CD4-positive, alpha-beta T cell treated with Interleukin-2 at 100 ng/mL for 4 hours (primary cell): ENCODE measurements at places on chromosomes 16 and 17.

DNA sequence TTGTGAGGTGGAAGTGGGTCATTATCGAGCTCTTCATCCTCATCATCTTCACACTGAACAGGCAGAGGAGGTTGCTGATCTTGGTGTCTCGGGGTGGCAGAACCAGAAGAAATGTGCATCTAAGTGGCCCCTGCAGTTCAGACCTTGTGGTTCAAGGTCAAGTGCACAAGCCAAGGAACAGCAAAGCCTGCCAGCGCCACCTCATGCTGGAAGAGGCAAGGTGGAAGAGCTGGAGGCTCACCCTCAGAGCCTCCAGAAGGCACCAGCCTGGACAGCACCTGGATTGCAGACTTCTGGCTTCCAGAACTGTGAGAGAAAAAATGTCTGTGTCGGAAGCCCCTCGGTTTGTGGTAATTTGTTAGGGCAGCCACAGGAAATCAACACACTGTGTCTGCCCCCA, 32.7 kb downstream of the IFT140 start:
- DNase-seq = peak; percentile 5

DNA sequence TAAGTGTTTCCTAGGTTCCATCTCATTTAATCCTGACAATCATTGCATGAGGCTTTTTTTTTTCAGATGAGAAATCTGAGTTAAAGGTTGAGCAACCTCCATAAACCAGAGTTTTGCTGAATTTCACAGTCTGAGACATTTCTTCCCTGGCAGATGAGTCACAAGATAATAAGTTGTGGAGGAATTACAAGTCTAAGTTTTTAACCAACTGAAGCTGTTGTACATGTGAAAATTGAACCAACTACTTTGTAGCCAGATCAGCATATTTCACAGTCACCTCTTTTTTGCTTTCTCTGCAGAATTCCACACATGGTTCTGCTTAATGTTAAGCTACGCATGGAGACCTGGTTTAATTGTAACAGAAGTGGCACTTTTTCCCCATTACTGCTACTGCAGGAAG, 765.6 kb downstream of the CDH11 start:
- no peak for DNase-seq

DNA sequence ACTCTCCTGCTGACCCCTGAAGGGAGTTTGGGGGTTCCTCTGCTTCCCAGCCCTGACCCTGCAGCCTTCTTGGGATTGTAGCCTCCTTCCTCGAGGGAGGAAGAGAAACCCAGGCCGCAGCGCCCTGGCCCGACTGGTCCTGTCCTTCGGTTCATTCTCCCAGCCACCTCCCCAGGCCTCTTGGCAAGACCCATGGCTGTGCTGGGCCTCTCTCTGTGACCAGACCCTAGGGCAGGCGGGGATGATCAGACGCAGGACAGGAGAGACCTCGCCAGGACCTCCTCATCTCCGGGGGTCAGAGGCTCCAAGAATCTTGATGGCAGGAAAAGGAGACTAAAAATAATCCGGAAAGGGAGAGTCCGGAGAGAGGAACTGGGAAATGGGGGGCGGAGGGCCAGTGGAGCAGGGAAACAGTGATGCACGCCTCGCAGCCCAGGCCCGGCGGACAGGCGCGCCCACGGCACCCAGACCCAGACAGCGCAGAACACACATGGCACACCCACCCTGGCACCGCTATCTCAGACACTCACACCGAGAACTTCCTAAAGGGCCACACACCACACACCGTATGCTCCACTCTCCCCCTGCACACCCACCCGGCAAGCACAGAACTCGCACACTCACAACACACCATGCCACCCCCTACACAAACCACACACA, 1.2 kb downstream of the ARHGEF15 start:
- no peak for DNase-seq

- no peak for DNase-seq
Measured at GRCh38 chr16:89046491-89046890, 47.2 kb upstream of the ACSF3 start.

- no peak for DNase-seq
Measured at GRCh38 chr17:15392326-15392741, 50.9 kb upstream of the TEKT3 start.

GRCh38 chr17:2138318-2138717, 83.4 kb downstream of the HIC1 start:
- peak; percentile 33 for DNase-seq

DNA sequence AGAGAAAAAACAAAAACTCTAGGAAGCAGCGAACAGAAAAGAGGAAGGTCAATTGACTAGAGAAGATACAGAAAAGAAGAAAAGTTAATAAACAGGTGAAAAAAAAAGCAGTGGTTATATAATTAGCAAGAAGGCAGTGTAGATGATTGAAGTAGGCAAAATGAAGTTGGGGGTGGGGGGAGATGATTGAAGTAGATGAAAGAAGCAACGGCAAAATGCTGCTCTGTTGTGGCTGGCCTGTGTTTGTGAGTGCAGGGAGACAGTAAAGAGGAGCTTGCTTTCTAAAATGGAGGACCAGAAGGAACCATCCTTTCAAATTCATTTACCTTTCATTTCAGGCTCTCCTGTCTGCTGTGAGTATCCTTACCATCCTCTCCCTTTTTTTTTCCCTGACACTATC, 3.6 kb downstream of the EVI2B start:
- peak; percentile 78 for DNase-seq

- no peak for DNase-seq
Measured at GRCh38 chr17:4057731-4058130, 85.1 kb downstream of the ZZEF1 start.

- DNase-seq = peak; percentile 73
Measured at GRCh38 chr16:31880322-31880979, 6.8 kb downstream of the ZNF267 start.

DNA sequence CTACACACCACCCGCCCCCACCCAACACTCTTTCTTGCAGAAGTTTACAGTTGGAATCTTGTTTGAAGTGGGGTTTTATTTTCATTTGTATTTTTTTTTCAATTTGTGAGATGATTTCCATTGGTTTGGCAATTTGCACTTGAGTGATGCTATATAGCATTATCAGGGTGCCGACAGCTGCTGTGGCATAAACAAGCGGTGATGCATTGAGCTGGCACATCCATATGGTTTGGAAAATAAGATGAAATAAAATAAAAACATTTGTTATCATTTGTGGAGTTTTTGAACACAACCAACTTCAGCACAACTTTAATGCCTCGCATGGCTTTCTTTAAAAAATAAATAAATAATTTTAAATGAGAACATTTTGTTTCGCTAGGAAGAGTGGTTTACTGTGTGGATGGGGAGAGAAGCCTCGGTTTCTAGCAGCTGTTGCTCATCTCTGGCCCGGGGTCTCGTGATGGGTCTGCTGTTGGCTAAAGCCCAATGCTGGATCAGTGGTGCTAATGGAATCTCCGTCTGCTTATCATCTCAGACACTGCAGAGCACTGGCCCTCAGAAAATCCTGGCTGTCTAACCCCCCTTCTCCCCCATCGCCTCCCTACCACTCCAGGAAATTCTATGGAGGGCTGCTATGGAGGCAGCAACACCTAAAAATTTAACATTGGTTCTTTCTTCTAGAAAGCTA, 192.3 kb upstream of the MAF start:
- no peak for DNase-seq

DNA sequence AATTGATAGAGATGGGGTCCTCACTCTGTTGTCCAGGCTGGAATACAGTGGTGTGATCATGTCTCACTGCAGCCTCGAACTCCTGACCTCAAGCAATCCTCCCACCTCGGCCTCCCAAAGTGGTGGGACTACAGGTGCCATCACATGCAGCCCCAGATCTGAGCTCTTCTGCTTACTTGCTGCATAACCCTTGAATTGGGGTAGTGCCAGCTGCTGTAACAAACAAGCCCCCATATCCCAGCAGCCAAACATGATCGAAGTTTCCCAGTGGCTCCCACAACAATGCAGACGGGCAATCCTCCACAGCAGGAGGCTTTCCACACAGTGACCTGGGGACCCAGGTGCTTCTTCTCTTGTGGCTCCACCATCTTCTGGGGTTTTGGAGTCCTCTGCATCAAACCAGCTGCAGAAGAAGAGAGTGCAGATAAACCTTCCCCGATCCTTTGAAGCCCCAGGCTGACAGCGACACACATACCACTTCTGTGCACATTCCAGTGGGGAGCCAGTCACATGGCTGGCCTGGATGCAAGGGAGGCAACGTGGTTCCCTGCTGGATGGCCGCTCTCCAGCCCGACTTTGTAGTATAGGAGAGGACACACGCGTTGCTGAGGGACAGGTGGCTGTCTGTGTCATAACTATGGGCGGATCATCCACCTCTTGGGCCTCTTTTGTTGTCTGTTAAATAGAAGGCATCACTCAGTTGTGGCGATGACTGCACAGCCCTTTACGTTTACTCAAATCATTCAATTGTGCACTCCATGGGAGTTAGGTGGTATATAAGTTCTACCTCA, 16.7 kb downstream of the SBK1 start:
- DNase-seq = no peak

GRCh38 chr17:70308618-70309017, 139.3 kb downstream of the KCNJ2 start:
- DNase-seq = no peak

GRCh38 chr17:6651354-6651918, at the start of the genes C17orf100 and MED31:
Gene C17orf100, plus strand, starts transcription at chr17:6651762. Its CDS starts 152 bp downstream, at chr17:6651914.
Gene MED31, minus strand, starts transcription at chr17:6651605. Its CDS starts 77 bp downstream, at chr17:6651528.
- peak; percentile 95 for DNase-seq

DNA sequence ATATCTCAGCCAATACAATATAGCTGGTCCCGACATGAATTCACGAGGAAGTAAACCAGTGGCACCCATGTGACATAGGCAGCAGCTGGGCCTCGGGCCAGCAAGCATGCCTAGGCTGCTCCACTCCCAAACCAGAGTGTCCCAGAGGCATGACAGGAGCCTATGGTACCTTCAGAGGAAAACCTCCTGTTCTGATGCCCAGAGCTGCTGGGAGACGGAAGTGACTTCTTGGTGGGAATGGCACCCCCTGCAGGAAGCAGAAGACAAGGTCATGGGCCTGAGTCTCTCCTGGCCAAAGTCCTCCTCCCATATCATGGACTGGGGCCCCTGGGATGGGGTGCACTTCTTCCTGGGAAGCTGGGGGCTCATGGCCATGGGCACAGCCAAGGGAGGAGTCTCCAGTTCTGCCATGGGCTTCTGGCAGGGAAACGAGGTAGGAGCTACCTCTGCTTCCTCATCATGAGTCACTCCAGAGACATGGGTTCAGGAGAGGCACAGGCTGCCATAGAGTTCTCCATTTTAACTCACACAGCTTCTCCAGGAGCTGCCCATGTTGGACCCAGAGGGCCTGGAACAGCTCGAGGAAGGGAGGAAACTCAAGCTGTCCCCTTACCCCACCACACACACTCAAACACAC, 13.4 kb downstream of the FBF1 start:
- DNase-seq = no peak

GRCh38 chr16:1991948-1992703, 2.4 kb downstream of the SYNGR3 start:
- peak; percentile 97 for DNase-seq

DNA sequence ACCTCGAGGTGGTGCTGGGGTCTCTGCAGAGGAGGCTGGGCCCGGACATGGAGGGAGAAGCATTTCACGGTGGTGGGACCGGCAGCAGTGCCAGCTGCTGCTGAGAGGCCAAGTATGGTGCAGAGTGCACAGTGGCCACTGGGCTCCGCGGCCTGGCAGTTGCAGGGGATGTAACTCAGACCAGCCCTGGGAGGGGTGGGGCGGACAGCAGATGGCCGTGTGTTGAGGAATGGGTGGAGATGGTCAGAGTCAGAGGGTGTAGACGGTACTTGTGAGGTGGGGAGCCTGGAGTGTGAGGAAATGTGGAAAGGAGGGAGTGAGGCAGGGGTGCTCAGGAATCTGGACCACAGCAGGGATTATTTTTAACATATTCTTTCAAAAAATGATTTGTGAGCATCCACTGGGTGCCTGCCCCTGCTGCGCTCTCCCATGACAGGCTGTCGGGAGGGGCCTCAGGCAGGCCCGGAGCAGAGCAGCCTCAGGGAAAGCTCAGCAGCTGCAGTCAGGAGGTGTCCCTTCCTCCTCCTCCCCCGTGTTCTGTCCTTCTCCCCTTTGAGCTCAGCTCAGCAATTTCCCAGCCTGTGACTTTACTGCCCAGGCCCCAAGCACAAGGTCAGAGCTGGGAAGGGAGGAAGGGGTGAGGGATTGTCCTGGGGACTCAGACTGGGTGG, 113.1 kb downstream of the RAP1GAP2 start:
- no peak for DNase-seq

- DNase-seq = no peak
Measured at GRCh38 chr16:86681031-86681756, 102.8 kb downstream of the FOXL1 start.

GRCh38 chr17:33438139-33438538, 145.0 kb upstream of the ASIC2 start:
- DNase-seq = no peak

DNA sequence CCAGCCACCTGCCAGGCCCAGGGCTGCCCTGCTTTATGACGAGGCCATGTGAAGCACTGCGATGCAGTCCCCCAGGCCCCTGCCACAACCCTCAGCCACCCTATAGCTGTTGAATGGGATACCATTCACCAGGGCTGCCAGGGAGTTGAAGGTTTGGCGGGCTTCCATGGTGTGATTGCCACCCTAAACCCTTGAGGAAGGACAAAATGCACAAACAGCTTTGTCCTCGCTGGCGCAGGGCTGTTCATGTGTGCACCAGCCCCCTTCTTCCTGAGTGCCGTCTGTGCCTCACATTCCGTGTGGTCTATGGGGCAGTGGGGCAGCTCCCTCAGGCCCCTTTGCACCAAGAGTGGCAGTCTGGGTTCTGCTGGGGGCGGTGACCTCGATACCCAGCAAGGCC, 25.3 kb downstream of the NARF start:
- DNase-seq = no peak

DNA sequence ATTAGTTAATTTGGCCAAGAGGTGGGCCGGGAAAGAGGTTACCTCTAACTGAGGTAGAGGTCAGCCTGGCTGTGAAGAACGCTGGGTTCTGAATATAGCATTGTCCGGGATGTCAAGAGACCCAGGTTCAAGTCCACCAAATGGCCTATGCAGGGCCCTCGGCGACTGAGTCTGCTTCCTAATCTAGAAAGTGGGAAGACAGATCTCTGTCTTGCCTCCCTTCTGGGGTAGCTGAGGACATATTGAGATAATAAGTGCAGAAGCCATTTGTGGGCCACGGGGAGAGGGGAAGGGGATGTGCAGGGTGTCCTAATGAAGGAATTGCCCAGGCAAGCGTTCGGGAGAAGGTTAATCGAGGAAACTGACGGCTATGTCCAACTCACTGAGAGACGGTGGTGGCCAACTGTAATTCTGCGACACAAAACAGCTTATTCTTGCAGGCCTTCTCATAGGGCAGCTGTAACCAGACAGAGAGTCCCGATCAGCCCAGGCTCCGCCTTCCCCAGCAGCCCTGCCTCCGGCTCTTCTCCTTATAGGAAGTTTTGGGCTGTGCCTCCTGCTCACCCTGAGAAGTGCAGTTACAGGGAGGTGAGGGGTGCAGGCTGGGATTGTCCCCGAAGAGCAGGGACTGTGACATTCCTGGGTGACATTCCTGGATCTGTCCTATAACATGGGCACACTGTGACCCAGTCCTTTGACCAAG, 15.9 kb downstream of the HASPIN start:
- DNase-seq = no peak

GRCh38 chr16:52545222-52545897, 1.6 kb downstream of the TOX3 start:
- DNase-seq = no peak

- peak; percentile 3 for DNase-seq
Measured at GRCh38 chr16:88005181-88005581, 53.9 kb downstream of the BANP start.

GRCh38 chr17:45430738-45431530, 1.7 kb downstream of the ARHGAP27 start:
- DNase-seq = no peak

- DNase-seq = no peak
Measured at GRCh38 chr17:79365836-79366770, 244.7 kb downstream of the RBFOX3 start.

- no peak for DNase-seq
Measured at GRCh38 chr16:88969361-88969831, 7.6 kb downstream of the CBFA2T3 start.

GRCh38 chr17:73447319-73447718, 135.5 kb upstream of the CDC42EP4 start:
- no peak for DNase-seq
